Substantia nigra (tissue), 51 donors: ENCODE measurements at places on chromosomes 7 and 10.

DNA sequence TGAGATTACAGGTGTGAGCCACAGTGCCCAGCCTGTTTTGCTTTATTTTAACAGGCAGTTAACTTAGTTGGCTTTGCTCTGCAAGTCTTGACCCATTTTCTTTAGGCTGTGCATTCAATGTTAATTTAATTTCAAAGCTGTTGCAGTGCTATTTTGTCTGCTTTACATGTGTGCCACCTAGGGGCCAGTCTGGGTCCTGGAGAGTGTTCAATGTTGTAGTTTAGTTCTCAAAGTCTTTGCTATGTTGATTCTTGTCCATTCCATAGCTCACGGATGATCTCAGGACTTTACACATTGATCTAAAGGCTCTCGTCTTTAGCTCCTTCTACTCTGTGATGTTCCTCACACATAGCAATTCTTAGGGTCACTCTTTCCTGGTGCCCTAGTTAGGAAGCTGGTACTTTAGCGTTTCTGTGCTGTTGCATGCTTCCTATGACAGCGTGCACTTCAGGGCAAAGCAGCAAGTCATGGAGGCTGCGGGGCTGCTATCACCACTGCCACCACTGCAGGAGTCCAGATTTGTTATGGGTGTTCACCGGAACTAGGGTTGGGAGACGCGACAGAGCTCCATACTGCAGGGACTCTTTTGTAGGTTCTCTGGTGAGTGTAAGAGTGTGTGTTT lies 16.4 kb upstream of the ABCA13 start:
- DNase-seq, result no peak

DNA sequence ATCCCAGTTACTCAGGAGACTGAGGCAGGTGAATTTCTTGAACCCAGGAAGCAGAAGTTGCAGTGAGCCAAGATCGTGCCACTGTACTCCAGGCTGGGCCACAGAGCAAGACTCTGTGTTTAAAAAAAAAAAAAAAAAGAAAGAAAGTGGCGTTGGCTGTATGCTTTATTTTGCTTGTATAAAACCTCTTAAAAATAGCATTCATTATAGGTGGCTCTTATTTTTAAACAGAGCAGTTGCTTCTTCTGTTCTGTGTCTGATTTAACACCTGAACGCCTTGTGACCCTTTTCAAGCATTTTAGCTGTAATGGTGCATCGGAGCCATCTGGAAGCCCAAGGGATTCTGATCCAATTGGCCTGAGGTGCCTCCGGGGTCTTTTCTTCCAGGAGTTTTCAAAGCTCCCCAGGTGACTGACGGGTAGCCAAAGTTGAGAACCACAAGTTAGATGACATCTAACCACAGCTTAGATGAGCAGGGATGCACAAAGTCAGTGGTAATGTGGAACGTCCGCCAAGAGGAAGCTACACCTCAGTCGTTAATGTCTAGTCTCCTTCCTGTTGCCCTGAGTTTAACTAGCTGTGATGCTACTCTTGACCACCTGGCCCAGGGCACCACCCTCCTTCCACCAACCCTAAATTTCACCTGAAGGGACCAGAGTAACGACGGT lies 274.6 kb upstream of the KLF6 start:
- no peak for DNase-seq

- DNase-seq, result peak; percentile 12
Measured at GRCh38 chr10:33460505-33461294, 126.2 kb upstream of the NRP1 start.

DNA sequence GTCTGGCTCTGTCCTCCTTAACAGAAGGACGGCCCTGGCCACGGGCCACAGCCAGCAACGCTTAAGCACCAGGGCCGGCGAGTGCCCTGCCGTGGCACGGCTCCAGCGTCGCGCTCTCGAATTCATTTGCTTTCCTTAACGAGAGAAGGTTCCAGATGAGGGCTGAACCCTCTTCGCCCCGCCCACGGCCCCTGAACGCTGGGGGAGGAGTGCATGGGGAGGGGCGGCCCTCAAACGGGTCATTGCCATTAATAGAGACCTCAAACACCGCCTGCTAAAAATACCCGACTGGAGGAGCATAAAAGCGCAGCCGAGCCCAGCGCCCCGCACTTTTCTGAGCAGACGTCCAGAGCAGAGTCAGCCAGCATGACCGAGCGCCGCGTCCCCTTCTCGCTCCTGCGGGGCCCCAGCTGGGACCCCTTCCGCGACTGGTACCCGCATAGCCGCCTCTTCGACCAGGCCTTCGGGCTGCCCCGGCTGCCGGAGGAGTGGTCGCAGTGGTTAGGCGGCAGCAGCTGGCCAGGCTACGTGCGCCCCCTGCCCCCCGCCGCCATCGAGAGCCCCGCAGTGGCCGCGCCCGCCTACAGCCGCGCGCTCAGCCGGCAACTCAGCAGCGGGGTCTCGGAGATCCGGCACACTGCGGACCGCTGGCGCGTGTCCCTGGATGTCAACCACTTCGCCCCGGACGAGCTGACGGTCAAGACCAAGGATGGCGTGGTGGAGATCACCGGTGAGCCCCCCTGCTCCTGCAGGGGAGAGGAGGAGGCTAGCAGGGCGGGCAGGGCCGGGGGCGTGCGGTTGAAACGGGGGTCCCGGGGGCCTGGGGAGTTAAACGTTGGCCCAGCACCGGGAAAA lies at the start of gene HSPB1:
Gene HSPB1, plus strand, starts transcription at position 327 of the 855 bp plus-strand sequence. Its CDS starts 40 bp downstream, at position 367.
- DNase-seq, result peak; percentile 73

GRCh38 chr7:88760136-88760515 lies 626 bp downstream of the ZNF804B start:
- DNase-seq, result no peak

GRCh38 chr10:17257466-17258321 lies 29.7 kb downstream of the VIM start:
- no peak for DNase-seq

- no peak for DNase-seq
Measured at GRCh38 chr7:74103219-74103772, 19.7 kb downstream of the LIMK1 start.

GRCh38 chr7:45962861-45963260 lies 41.8 kb upstream of the IGFBP3 start:
- DNase-seq, result no peak

DNA sequence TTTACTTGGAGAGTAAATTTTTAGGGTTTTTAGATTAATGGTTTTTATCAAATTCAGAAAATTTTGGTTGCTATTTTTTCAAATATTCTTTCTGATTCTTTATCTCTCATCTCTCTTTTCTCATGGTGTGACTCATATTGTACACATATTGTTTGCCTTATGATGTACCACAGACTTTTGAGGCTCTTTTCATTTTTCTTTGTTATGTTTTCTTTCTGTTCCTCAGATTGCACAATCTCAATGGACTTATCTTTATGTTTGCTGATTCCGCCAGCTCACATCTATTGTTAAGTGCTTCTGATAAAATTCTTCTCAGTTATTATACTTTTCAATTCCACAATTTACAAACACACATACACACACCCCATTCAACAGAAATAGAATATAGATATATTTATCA lies 168.2 kb upstream of the IGFBP3 start:
- DNase-seq, result no peak

GRCh38 chr7:28958235-28958979 lies at the start of gene TRIL:
TRIL (minus strand) TSS chr7:28958330; CDS start chr7:28958046, 284 bp downstream.
- peak; percentile 25 for DNase-seq

GRCh38 chr7:45698303-45699014 lies 124.3 kb downstream of the ADCY1 start:
- no peak for DNase-seq

DNA sequence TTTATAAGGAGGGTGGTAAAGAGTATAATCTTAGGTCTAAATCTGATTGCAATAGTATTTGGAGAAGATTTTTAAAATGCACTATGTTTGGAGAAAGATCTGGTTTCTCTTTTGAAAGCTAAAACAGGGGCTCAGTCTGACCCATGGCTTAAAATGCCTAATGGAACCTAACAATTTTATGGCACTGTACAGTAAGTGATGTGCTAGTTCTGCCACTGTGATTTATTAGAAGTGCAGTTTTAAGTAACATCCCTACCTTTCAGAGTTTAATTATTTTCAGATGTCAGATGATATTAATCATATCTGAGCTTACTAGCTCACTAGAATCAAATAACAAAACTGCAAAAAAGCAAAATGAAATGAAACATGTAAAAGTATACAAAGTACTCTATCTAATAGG lies 514.7 kb upstream of the KCND2 start:
- no peak for DNase-seq

DNA sequence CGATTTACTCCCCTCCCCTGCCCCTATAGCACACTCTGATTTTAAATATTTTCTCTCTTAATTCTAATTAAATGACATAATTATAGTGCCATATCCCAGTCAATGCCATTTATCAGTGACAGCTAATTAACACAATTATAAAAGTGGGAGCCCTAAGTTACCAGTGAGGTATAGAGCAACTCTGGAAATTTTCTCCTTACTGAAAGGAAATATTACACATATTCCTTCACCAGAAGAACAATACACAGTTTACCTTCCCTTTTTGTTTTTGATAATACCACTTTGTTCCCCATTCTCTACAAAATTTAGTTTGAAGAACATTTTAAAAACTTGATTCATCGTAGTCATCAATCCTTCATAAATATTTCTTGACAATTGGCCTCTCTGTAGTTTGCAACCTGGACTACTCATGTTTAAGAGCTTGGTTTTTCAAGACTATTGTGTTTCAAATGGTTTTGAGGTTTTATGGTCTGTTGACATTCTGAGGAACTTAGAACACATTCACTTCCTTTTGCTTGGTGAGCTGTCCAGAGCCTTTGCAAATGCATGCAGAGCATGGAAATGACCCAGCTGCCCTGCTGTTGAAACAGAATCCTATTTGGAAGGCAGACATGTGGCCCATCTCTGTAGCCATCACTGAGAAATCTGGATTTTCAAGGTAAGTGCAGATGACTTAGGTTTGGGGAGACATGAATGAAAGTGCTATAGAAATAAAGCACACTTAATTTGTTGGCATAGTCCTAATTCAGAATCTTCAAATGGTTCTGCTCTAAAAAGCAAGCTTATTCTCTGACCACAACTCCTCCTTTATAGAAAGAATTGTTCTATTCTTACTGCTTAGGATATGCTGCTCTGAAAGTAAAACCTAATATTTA lies at the start of gene GPR141:
Gene GPR141, plus strand, starts transcription at position 521 of the 875 bp plus-strand sequence. CDS start 56,628 bp downstream, outside the sequence.
- DNase-seq, result no peak

DNA sequence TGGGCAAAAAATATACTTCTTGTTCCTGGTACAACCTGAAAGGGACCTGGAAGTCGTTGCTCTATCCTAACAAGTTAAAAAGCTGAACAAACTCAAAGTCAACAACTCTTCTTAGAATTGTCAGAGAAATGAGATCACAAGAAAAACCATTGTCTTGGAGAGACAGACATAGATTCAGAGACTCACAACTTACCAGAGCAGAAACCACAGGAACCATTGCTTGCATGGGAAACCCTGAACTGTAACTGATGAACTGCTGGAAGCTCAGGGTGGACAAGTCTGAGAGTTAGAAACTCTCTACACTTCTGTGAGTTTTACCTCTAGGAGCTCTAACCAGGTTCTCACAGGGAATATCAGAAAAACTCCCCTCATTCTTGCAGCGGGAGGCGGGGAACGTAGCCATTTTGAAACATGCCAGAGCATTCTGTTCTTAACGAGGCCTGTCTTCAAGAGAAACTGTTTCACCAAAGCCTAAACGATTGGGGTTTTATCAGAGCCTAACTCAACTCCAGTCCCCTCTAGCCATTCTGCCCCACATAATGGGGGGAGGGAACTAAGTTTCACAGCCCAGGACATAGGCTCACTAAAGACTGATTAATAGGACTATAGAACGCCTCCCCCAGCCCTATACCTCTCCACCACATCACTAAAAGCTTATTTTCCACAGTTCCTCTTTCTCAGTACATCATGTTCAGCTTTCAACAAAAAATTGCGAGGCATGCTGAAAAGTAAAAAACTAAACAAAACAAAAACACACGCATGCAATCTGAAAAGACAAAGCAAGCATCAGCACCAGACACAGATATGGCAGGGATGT lies 12.0 kb upstream of the GSDME start:
- DNase-seq, result no peak

GRCh38 chr10:125489731-125490130 lies 193.2 kb downstream of the TEX36 start:
- DNase-seq, result no peak

DNA sequence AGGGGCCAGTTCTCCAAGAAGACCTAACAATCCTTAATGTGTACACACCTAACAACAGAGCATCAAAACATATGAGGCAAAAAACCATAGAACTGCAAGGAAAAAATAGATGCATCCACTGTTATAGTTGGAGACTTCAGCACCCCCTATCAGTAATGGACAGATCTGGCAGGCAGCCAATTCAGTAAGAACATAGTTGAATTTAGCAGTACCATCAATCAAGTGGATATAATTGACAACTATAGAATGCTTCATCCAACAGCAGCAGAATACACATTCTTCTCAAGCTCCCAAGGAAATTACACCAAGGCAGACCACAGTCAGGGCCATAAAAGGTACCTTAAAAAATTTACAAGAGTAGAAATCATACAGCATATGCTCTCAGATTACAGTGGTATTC lies 42.2 kb downstream of the POLL start:
- DNase-seq, result no peak

DNA sequence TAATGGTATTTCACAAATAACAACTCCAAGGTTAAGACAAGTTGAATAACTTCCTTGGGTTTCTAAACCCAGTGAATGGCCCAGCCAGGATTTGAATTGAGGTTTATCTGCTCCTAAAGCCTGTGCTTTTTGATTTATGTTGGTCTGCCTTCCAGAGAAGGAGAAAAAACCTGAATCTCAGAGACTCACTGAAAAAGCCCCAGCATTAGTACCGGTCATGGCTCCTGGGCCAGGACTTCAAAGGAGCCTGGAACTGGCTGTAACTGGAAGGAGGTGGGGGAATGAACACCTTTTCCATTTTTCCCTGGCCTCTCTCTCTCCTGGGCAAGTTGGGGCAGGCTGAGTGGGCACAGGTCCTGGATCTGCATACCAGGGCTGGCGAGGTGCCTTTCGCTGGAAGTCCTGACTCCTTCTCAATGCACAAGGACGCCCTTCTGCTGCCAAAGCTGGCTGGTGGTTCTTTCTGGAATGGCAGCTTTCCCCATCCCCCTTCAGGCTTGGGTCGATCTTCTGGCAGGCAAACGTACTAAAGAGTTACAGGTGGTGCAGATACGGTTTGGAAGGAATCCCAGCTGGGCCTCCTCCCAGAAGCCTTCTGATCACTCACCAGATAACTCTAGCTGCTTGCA lies 268.2 kb downstream of the PTEN start:
- peak; percentile 26 for DNase-seq

DNA sequence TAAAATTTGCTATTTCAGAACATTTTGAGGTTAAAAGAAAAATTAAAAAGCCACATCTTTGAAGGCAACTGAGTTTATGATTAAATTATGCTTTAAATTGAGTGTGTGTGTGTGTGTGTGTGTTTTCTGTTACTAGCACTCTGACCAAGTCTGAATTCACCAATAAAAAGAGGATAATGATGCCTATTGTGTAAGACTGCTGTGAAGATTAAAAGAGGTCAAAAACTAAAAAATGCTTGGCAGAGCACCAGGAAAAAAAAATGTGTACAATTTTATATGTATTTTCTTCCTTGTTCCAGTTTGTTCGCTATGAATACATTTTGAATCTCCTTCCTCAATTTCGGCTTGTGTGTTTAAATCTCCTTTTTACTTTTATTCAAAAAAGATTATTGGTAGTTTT lies 316.6 kb upstream of the MAGI2 start:
- no peak for DNase-seq

GRCh38 chr10:24866604-24867583 lies 85.5 kb downstream of the PRTFDC1 start:
- DNase-seq, result peak; percentile 33
